H1 (cell line): ENCODE measurements at places on chromosomes 6 and 20.
A peak's percentile ranks its signal among the peaks of the same experiment; 100 is the strongest.

GRCh38 chr6:38713812-38714211 is 1.3 kb upstream of the DNAH8 start:
- DNase-seq = no peak

DNA sequence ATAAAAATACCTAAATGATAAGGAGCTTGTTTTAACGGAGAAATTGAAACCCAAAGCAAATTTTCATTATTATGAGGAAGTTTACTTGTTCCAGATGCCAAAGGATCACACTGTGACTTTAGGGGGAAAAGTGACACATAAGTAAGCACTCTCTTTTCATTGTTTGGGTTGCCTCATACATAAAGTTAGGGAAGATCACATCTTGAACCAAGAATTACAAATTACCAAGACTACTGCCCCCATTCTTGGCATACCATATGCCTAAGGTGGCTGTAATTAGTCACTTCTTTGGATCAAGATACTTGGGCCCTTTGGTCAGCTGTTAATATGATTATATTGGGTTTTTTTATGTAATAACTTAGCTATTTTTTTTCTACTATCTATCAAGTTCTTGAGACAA is 269.0 kb downstream of the COL12A1 start:
- no peak for DNase-seq

- no peak for DNase-seq
These were observed 160.6 kb downstream of the GRM4 start for GRCh38 chr6:33985313-33985751.

GRCh38 chr6:132789396-132789776 is 9.1 kb downstream of the SLC18B1 start:
- no peak for DNase-seq

- DNase-seq = peak; percentile 73
These were observed 5.2 kb downstream of the SIRPA start for GRCh38 chr20:1900321-1900801.

GRCh38 chr6:31791324-31792089 is 4.0 kb downstream of the VARS1 start:
- no peak for DNase-seq

GRCh38 chr6:122063761-122064160 is 335.7 kb upstream of the HSF2 start:
- DNase-seq = no peak

DNA sequence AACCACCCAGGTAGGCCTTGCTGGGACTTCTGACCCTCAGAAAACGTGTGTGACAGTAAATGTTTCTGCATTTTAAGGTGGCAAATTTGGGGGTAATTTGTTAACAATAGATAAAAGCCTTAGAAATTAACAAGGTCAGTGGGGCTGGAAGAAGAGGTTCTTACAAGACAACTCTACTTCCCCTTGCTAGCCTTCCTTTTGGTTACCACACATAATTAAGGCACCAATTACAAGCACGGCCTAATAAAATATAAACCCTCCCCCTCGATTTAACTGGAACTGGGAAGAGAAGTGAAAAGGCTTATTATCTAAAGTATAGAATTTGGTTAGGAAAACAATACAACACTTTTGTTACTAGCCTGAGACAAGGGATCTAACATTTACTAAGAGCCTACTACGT is 38.8 kb downstream of the ELOVL5 start:
- no peak for DNase-seq

- no peak for DNase-seq
These were observed 144.2 kb upstream of the CITED2 start for GRCh38 chr6:139518556-139519091.

- DNase-seq = no peak
These were observed 208.7 kb upstream of the PREP start for GRCh38 chr6:105611606-105612005.

- DNase-seq = no peak
These were observed 71.2 kb upstream of the PRDM1 start for GRCh38 chr6:106014955-106015354.

DNA sequence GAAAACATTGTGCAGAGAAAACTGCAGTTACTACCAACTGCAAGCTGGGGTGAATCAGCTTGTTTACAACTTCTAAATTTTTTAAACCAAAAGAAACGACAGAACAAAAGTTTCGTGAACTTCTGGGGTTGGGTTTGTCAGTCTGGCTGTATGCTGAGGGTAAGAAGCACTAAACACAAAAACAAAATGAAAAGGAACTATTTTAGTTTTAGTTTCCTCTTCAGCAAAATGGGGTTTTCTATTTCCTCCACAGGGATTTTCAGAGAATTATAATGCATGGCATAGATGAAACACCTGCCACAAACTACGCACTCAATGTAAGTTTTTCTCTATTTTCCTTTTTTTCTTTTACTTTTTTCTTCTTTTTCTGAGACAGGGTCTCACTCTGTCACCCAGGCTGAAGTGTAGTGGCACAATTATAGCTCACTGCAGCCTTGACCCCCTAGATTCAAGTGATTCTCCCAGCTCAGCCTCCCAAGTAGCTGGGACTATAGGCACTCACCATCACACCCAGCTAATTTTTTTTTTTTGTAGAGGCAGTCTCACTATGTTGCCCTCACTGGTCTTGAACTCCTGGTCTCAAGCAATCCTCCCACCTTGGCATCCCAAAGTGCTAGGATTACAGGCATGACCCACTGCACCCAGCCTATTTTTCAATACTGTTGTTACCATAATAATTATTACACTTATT is 40.6 kb downstream of the CGA start:
- no peak for DNase-seq

GRCh38 chr6:139708337-139709199 is 334.1 kb upstream of the CITED2 start:
- no peak for DNase-seq

DNA sequence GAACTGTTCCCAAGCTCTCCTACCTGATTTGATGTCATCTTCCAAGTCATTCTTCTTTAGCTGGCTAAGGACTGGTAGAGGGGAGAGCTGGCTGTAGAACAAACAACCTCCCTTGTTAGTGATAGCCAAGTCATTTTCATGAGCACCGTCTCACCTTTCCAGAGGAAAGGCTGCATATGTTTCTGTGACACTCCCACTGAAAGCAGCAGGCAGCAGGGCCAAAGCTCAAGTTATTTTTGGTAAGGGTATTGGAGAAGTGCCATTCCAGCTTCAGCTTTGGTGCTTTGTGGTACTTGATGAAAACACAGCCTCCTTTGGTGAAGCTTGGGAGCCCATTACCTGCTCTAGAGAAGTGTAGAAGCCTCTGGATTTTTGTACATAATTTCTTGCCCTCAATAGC is 5.4 kb upstream of the DOK5 start:
- no peak for DNase-seq

- no peak for DNase-seq
These were observed 263.7 kb downstream of the SMOC2 start for GRCh38 chr6:168704678-168705077.

GRCh38 chr6:15076565-15076964 is 169.3 kb upstream of the JARID2 start:
- no peak for DNase-seq

GRCh38 chr6:131368198-131368911 is 204.7 kb upstream of the ARG1 start:
- no peak for DNase-seq
